Hepatic stellate cell (primary cell): ENCODE measurements at places on chromosomes 2 and 18.

DNA sequence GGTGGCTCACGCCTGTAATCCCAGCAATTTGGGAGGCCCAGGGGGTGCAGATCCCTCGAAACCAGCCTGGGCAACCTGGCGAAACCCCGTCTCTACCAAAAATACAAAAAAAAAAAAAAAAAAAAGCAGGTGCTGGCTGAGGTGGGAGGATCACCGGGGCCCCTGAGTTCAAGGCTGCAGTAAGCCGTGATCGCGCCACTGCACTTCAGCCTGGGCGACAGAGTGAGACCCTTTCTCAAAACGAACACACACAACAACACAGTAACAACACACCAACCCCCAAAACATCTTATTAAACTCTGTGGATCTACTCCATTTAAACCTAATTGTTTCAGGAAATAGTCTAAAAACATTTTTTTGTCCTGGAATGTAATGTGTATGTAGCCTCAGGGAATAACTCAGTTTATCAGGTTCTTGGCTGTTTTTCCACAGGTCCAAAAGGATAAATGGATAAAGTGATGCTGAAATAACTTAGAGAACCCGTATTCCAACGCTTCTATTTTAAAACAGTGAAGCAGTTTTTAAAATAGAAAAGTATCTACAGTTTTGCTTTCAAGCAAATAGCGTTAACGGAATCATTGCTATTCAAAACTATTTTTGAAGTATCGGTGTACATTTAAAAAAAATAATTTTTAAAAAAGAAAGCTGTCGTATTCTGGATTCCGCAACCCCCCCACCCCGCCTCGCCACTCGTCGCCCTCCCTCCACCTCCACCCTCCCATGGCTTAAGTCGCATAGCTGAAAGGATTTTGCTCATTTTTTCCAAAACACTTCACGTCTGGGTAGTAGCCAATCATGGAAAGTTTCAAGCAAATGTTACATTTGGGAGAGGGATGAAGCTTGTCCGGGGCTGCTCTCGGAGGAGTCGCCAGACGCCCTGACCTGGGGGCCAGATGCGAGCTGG is 895 bp upstream of the GLS start:
- no peak for DNase-seq

GRCh38 chr2:33735096-33735495 is 136.0 kb upstream of the FAM98A start:
- no peak for DNase-seq

- DNase-seq, result peak; percentile 74
Observed at GRCh38 chr2:74373221-74373676, 6.9 kb downstream of the DCTN1 start.

DNA sequence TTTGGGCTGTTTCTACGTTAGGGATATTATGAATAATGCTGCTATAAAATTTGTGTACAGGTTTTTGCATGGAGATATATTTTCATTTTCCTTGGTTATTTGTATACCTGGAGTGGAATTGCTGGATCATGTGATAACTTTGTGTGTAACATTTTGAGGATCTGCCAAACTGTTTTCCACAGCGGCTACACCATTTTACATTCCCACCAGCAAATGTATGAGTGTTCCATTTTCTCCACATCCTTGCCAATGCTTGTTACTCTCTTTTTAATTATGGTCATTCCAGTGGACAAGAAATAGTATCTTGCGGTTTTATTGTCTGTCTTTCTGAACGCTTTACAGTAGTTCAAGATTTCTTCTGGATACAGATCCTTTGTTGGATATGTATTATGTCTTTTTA is 13.6 kb downstream of the GORASP2 start:
- no peak for DNase-seq

- no peak for DNase-seq
Observed at GRCh38 chr2:203584784-203585183, 49.7 kb upstream of the RAPH1 start.

DNA sequence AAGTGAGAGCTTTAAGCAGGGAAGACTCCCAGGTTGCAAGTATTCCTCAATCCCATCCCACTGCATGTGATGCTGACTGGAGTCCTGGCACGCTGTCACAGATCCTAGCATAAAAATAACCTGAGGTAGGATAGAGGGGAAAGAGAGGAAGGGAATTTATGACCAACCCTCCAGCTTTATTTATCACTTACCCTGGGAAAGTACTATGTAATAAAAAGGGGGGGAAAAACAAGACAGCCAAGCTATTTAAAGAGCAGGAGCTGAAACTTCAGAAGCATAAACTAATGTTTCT is 122.2 kb downstream of the SLC8A1 start:
- no peak for DNase-seq

DNA sequence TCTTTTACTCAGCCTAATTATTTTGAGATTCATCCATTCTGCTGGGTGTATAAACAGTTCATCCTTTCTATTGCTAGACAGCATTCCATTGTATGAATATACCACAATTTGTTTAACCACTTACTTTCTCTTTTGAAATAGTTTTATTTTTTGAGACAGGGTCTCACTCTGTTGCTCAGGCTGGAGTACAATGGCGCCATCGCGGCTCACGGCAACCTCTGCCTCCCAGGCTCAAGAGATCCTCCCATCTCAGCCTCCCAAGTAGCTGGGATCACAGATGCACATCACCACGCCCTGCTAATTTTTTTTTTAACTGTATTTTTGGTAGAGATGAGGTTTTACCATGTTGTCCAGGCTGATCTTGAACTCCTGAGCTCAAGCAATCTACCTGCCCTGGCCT is 54.5 kb downstream of the USP37 start:
- DNase-seq, result no peak

DNA sequence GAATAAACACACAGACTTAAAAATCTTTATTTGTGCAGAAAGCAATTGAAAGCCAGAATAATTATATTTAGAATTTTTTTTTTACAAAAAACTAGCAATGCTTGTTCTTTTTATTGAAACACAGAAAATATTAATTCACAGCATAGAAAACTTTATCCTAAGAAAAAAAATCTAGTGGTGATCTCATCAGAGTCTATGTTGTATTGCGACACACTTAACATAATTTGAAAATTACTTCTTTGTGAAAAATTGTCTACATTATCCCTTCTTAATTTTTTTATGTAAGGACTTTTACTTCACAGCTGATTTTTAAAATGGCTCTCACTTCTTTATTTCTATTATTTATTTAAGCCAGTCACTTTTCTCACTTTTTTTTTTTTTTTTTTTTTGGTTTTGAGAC is 103.4 kb downstream of the LDLRAD4 start:
- DNase-seq, result no peak

- DNase-seq, result no peak
Observed at GRCh38 chr2:31271851-31272267, 37.9 kb downstream of the EHD3 start.

GRCh38 chr2:71151620-71152019 is 21.2 kb downstream of the MPHOSPH10 start:
- no peak for DNase-seq

DNA sequence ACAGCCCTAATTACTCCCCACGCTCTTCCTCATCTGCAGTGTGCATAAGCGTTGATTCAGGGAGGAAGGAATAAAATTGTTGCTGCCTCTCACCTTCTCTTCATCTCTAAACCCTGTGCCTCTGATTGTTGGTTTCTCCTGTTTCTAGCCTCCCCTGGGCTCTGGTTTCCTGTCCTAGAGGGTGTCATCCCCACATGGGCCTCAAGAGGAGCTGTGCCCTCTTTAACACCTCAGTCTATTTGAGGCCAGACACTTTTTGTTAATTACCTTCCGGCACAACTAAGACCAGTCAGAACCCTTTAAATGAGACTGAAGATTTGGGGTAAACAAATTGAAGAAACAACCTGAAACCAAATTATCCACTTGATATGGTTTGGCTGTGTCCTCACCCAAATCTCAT is 9.7 kb downstream of the CTAGE1 start:
- DNase-seq, result no peak

GRCh38 chr18:55228707-55229106 is 269.4 kb upstream of the CCDC68 start:
- no peak for DNase-seq

DNA sequence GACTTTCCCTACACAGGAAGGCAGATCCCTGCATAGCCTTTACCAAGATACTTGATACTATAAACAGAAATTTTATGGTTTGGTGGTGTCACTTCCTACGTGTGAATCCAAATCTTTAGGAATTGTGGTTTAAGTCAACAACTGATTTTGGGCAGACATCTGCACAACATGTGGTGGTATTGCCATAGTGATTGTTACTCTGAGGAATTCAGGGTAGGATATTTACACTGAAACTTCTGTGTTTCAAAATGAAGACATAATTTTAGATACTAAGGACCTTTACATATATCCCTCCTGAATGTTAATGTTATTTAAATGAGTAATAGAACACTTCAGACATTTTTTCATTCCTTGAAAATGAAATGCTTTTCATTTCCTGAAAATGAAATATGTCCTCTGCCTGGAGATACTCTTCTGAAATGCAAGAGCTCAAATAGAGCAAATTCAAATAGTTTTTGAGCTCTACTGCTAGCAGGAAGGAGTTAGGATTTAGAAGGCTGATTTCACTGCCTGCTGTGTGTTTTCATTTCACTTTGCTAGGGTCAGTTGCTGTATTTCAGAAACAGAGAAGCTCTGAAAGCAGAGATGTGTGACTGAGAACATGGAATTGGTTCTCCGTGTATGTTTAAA is 77.2 kb downstream of the MDH1 start:
- peak; percentile 39 for DNase-seq

GRCh38 chr18:2913398-2914005 is 66.7 kb downstream of the EMILIN2 start:
- no peak for DNase-seq

GRCh38 chr2:41241325-41242000 is 789.6 kb upstream of the SLC8A1 start:
- no peak for DNase-seq

GRCh38 chr2:45172760-45173392 is 163.6 kb upstream of the SIX2 start:
- DNase-seq, result no peak

GRCh38 chr2:81481242-81481993 is 1176.9 kb upstream of the LRRTM1 start:
- DNase-seq, result no peak

DNA sequence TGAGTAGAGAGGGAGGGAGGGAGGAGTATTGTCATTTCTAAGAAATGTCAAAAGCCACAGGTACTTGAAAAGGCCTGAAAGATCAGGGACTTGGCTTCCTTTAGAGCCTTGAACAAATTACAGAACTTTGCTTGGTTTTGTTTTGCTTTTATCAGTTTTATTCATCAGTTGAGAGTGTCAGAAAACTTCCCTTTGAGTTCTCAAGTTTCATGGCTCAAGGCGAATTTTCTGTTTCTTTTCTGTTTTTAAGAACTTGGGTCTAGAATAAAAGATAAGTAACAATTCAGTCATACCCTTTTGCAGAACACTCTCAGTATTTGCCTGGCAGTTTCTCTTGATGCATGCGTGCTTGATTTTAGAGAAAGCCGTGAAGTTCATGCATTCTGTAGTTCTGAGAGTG is 531.9 kb downstream of the PARD3B start:
- no peak for DNase-seq

- peak; percentile 36 for DNase-seq
Observed at GRCh38 chr2:164657129-164657528, 35.8 kb upstream of the GRB14 start.

GRCh38 chr2:240655931-240656886 is 26.5 kb downstream of the AQP12B start:
- DNase-seq, result peak; percentile 60

DNA sequence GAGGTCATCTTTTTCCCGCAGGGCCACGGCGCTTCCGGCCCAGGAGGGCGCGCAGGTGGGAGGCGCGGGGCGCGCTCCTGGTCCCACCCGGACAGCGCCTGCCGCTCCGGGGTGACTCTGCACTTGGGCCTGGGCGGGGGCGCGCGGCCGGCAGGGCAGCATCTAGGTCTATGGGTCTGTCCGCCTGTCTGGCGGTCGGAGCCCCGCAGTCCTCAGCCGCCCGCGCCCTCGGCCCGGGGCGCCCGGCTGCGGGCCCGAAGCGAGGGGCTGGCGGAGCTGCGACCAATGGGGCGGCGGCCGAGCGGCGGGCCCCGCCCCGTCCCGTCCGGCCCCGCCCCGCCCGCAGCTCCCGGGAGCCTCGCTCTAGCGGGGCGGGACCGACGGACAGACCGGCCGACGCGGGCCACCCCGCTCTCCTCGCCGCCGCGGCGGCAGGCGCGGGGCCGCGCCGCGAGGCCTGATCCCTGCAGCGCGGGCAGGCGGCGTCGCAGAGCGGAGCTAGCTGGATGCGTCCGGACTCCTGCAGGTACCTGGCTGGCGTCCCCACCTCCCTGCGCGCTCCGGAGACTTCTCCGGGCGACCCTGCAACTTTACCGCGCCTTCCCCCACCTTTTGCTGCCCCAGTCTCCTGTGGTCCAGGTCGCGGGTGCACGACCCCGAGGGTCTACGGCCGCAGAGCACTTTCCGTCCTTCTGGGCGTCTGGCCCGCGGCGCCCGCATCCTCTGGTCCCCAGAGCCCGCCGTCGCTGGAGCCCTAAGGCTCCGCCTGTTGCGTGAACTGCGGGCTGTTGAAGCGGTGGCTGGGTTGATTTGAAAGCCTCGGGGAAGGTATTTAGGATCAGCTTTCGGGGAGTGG is at the start of gene KCNS3:
KCNS3 (plus strand) TSS at position 387 of the 856 bp plus-strand sequence. CDS start 52,342 bp downstream, outside the sequence.
- DNase-seq, result peak; percentile 76

GRCh38 chr2:119823734-119824334 is 64.1 kb downstream of the PTPN4 start:
- DNase-seq, result peak; percentile 40

DNA sequence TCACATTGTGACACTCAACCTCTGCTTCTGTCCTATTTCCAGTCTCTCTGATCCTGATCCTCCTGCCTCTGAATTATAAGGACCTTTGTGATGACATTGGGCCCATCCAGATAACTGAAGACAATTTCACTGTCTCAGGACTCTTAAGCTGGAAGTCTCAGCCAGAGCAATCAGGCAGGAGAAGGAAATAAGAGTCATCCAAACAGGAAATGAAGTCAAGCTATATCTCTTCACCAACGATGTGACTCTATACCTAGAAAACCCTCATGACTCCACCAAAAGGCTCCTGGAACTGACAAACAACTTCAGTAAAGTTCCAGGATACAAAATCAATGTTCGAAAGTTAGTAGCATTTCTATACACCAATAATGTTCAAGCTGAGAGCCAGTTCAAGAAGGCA is 29.3 kb upstream of the TWIST2 start:
- no peak for DNase-seq

DNA sequence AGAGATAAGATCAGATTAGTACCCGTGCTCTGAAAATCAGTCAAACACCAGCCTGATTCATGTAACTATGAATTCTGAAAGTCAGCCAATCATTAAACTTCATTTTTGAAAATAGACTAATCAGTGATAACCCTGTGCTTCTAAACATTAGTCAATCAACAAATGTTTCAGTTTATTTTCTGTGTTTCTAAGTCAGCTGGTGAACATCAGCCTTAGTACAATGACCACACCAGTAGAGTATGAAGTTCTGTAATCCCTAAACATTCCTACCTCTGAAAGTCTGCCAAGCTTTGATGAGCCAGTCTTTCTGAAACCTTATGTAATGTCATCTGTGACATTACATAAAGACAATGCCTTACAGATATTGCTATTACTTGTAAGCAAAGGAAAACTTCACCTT is 807.4 kb upstream of the CRIM1 start:
- no peak for DNase-seq

DNA sequence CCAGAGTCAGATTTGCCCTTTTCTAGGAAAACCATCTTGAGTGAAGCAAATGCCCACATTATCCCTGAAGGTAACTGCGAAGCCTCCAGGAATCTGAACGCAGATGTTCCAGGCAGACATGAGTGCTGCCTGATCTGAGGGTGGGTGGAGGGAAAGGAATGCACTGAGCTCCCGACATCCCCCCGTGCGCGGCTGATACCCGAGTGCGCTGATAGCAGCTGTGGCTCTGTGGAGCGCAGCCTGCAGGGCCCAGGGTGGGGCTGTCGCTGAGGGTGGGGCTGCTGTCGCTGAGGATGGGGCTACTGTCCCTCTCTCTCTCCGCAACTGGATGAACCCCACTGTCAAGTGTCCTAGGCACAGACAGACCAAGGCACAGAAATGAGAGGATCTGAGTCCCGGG is 82.4 kb downstream of the GFPT1 start:
- no peak for DNase-seq
